Right lung (tissue), 10 donors: ENCODE measurements at places on chromosomes 6 and 20.

GRCh38 chr6:50966532-50966931, 147.9 kb downstream of the TFAP2B start:
- no peak for DNase-seq

DNA sequence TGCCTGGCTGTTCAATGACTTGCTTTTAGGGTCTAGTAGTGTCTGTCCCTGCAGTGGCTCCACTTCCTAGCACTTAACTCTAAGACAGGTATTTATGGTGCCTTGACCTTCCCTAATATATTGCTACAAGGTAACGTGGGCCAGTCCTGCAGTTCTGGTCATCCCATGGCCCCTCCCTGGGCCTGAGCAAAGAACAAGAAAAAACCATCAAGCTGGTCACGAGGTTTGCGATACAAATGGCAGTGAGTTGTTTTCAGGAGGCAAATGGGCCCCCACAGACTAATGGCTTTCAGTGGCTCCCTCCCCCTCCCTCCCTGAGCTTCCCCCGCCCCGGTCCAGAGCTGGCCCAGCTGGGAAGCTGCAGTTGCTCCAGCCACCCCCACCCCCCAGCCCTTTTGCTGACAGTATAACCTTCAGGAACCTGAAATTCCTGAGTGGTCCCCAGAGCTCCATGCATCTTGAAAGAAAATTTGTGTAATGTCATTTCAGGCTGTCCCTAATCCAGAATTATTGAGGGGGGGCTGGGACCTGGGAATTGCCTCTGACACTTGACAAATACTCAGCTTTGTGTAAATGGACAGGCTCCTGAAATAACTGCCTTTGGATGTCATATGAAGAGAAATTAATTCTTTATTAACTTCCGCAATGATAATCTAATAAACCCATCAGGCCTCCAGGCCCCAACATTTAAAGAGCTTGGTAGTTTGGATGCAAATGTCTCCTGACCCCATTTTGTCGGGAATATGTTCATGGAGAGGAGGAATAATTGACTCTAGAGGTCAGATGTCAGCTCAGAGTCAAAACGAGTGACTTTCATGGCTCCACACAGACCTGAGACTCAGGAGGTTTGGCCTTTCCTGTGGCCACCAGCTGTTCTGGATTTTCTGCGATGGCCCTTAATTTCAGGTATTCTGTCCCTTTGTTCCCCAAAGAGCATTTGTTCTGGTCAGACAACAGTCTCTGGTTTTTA, 153.2 kb upstream of the TOP1 start:
- no peak for DNase-seq

DNA sequence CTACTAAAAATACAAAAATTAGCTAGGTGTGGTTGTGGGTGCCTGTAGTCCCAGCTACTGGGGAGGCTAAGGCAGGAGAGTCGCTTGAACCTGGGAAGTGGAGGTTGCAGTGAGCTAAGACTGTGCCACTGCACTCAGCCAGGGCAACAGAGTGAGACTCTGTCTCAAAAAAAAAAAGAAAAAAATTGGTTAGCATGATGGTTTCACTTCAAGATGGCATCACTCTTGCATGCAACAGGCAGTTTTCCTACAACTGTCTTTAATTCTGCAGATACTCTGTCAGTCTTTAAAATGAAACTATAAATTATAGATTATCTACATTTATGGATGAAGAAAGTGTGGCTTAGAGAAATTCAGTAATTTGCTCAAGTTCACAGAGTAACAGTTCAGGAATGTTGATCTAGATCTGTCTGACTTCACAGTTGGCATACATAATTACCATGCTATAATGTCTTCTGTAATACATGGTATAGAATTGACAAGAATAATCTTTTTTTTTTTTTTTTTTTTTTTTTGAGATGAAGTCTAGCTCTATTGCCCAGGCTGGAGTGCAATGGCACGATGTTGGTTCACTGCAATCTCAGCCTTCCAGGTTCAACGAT, 27.0 kb downstream of the ITCH start:
- DNase-seq = no peak

DNA sequence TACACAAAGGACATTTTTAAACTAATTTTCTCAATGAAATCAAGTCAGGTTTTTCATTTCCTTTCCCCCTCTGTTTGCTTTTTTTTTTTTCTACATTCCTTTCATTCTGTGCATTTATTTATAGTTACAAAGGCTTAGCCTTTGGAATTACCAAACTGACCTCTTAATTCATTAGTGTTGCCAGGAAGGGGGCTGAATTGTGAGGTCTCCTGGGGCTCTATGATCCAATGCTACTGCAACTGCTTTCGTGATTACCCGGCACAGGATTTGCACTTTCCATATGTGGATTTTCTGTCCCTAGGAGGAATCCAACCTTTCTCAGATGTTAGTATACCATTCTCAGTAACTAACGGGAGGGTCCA, 35.3 kb downstream of the NEDD9 start:
- DNase-seq = no peak

DNA sequence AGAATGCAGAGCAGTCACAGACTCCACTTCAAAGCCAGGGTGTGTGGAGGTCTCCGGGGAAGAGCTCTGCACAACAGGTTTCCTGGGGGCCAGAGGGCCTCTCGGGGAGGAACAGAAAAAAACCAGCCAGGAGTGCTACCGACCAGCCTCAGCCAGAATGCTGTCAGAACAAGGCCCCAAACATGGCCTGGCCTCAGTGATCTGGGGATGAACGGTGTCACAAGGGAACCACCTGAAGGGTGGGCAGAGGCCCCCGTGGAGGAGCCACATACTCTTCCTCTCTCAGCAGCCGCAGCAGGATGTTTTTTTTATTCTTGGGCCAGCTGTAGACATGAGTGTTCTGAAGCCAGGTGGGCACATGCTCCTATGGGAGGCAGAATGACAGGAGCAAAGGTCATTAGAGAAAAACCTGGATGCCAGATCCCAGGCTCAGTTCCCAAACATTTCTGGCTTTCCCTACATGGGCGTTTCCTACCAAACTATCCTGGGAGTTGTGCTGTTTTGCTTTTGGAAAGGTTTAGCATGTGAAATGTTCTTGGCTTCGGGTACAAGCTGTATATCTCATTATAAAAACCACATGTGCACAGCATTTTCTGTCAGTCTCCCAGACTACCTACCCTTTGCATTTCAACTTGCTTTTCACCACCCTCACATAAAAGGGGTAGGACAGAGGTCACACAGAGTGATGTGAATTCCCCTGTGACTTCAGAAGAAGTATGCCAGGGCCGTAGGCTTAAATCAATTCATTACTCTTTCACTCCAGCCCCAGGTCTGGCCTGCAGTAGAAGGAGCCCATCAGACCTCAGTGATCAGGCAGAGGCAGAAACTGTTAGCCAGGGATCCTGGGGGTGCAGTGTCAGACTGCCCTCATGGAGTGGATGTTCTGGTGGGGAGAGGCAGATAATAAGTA, 46.2 kb downstream of the TRAF3IP2 start:
- no peak for DNase-seq

DNA sequence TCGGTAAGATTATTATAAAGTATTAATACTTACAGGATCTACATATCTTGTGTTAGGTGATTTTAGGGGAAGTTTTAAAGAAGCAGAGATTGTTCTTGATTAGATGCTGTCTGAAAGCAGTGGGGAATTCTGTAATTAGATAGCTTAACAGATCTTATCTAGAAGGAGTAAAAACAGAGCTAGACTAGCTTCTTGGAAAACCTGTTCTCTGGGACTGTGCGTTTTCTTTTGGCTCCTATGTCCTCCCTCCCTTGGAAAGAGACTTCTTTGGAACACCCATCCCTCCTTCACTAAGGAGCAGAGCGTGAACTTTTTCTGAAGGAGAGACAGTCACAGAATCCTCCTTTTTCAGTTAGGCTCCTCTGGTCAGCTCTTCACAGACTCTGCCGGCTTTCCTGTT, 83.5 kb upstream of the ZNF184 start:
- DNase-seq = no peak

- DNase-seq = no peak
These were observed 9.6 kb downstream of the JARID2 start for GRCh38 chr6:15255481-15255880.

DNA sequence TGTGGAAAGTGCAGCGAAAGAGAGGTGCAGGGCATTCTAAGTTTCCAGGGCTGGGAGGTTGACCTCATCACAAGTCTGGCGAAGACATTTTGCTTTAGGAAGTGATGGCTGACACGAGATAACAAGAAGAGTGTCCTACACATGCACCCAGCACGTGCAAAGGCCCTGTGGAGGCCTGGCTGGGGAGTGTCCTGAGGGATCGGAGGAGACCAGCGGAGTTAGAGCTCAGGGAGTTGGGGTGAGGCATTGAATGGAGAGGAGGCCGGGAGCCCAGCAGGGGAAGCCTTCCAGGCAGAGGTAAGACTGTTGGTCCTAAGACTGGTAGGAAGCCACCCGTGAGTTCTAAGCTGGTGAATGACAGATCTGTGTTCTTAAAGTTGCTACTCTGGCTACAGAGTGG, 58.4 kb downstream of the PPP1R14C start:
- DNase-seq = no peak

DNA sequence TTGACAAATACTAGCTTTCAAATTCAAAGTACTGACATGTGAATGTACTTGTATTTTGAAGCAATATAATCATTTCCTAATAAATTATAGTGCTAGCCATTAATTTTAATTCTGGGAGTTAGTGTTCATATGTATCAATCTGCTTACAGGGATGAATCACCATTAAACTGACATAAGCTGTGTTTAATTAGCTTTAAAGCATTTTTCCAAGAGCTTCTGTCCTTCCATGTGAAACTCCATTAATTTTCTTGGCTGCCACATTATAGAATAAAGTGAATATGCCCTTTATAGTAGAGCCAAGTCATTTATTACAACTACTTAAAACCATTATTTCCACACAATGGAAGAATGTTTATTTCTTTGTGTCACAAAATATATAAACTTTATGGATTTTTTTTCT, 150.8 kb downstream of the COL21A1 start:
- no peak for DNase-seq

- no peak for DNase-seq
These were observed 584.2 kb downstream of the BCKDHB start for GRCh38 chr6:80690551-80691131.

DNA sequence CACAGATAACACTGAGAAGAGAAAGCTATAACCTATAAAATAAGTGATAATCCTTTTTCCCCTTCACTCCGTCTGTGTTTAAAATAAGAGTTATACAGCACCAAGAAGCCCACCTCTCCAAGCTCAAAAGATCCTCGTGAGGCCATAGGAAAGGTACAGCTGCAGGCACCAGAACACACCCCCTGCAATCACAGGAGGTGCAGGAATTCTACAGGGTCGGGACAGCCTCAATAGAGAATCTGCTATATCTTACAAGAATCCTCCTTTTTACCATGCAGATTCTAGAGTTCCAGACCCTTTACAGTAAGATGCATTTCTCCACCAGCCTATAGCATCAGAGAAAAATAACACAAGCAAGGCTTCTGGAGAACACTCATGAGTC, 5.0 kb upstream of the ADGRF1 start:
- no peak for DNase-seq
